ENCODE measurements at places on chromosomes 11 and 22. TPM values are rescaled to one million over a fixed set of nuclear protein-coding genes. Genes with fewer than 3 reads are reported as not detected.

Gene B3GAT1
- 0.50 TPM for total RNA-seq

Gene GAL3ST1
- not detected for total RNA-seq

Gene CRYBB3
- total RNA-seq: 0.38 TPM

Gene RBM4
- 138 TPM for total RNA-seq

Gene MYBPC3
- not detected for total RNA-seq

Gene SMTNL1
- total RNA-seq: not detected

Gene SLC17A6
- not detected for total RNA-seq

Gene NEFH
- total RNA-seq: 7.3 TPM

Gene CD6
- 638 TPM for total RNA-seq

Gene OR52I2
- not detected for total RNA-seq

Gene GPR83
- not detected for total RNA-seq

Gene LSP1
- 34.6 TPM for total RNA-seq

Gene TMA7B
- total RNA-seq: 0.92 TPM

Gene YPEL4
- 0.05 TPM for total RNA-seq

Gene POLA2
- 49.2 TPM for total RNA-seq

Gene FLRT1
- total RNA-seq: not detected

Gene SRRD
- 32.5 TPM for total RNA-seq

Gene MIOX
- not detected for total RNA-seq

DNA sequence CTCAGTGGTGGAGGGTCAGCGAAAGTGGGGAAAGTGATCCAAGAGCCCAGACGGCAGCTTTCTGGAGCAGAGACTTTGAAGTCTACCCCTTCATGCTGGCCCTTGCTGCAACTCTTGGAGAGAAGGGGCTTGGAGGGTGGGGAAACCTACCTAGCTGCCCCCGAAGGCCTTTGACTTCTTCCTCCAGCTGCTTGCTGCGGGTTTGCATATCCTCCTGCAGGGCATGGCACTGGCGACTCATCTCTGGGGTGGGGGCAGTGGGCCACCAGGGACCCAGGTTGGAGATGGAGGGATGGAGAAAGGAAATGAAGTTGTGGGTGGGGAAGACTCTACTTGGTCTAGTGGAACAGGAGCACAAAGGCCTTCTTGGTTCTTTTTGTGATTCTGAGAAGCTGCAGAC, 7.7 kb downstream of the NHERF4 start:
- no peak for DNase-seq

- no peak for DNase-seq
Measured at GRCh38 chr11:119592642-119593041, 136.4 kb downstream of the NECTIN1 start.

DNA sequence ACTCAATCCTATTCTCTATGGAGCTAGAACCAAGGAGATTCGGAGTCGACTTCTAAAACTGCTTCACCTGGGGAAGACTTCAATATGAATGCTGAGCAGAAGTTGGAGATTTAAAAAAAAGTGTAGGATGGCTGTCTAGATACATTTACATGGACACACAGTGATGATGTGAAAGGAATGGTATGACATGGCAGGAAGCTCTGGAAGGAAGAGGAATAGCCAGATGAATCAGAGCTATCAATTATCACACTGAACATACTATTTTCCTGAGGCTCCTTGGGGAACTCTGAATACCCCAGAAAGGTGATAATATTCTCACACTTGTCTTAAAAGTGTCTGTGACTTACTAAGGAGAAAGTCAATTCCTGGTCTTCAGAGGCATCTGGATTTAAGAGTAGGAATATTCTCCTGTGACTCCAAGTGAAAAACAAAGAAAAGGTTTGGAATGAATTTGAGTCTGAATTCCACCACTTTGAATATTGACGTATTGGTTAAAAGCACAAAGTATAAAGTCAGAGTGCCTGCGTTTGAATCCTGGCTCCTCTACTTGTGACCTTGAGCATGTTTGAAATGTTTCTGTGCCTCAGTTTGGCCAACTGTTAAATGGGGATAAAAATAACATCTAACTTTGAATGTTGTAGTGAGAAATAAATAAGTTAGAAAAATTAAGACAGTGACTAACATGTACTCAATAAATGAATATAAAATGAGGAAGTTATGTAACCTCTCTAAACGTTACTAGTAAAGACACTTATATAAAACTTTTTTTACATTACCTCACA, 1.3 kb downstream of the OR52D1 start:
- DNase-seq: no peak

- DNase-seq: no peak
Measured at GRCh38 chr11:73314117-73314961, 6.3 kb downstream of the ARHGEF17 start.

- no peak for DNase-seq
Measured at GRCh38 chr11:63802637-63803414, 10.4 kb upstream of the SPINDOC start.

DNA sequence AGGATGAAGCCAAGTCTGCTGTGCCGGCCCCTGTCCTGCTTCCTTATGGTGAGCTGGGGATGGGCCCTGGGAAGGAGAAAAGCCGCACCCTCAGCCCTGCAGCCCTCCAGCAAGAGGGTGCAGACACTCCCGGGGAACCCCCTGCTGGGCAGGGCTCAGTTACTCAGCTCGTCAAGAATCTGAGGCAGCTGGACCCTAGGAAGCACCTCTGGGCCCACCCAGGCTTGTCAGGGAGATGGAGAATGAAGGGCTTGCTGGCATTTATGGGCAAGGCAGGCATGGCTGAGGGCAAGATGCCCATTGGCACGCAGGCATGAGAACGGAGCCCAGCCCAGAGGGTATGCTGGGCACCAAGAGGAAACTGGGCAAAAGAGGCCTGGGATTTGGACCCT, 12.9 kb downstream of the RELT start:
- DNase-seq: no peak

- no peak for DNase-seq
Measured at GRCh38 chr11:86142170-86142569, 73.3 kb upstream of the PICALM start.

- DNase-seq: no peak
Measured at GRCh38 chr11:121465709-121466062, 12.9 kb upstream of the SORL1-AS1 start.

- no peak for DNase-seq
Measured at GRCh38 chr22:34502821-34503220, 563.1 kb upstream of the ISX start.

DNA sequence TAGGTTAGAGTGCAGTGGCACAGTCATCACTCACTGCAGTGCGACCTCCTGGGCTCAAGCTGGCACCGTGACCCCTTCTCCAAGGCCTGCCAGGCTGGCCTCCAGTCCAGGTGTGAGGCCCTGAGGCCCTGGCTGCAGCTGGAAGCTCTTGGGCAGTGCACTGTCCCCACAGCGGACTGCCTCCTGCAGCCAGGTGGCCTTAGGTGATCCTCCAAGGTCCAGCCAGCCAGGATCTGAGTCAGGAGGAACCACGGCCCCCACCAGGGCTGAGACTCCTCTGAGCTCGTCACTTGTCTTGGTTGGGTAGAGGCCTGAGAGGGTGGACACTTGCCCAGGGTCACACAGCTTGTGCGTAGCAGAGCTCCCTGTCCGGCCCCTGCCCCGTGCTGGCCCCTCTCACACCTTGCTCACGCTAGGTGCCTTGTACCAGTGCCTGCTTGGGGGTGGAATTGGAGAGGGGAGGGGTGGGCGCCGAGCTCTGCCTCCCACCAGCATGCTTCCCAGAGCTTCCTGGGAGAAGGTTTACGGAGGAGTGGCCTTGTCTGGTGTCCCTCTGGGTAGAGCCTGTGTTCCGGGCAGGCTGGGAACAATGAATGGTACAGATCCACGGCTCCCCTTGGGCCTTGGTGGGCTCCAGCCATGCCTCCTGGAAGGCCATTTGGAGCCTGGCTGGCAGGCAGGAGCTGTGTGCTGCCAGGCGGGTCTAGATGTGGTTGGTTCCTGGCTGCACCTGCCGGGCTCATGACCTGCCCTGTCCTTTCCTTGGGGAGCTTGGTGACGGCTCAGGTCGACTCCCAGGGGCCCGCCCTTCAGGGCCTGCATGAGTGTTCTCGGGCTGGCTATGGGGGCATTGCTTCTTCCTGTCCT, 20.6 kb downstream of the KCNQ1 start:
- no peak for DNase-seq

GRCh38 chr11:118437208-118438125, 1.2 kb downstream of the KMT2A start:
- DNase-seq: peak; percentile 21

GRCh38 chr11:118914987-118915386, 10.7 kb downstream of the BCL9L start:
- no peak for DNase-seq

- DNase-seq: no peak
Measured at GRCh38 chr22:23222033-23222792, 41.9 kb downstream of the BCR start.

- DNase-seq: no peak
Measured at GRCh38 chr22:37892566-37893335, 13.3 kb upstream of the MICALL1 start.

DNA sequence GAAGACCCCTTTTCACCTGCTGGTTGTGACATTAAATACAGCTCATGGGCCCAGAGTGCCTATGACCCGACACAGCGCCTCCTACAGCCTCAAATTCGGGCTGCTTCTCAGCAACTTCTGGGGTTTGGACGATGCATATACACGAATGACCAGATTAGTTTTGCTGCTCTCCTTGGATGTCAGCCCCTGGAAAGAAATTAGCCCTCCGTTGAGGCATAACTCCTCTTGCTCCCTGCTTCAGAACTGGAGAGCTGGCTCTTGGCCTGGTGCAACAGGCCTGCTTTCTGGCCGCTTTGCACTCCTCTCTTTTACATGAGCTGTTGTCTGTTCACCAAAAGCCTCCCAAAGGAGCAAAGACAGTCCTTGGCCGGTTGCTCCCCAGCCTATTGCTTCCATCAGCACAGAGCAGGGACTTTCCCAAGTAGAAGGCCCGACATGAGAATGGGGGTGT, 3.3 kb downstream of the TECTA start:
- DNase-seq: no peak

GRCh38 chr11:57363131-57364080, 17.5 kb downstream of the PRG3 start:
- no peak for DNase-seq

DNA sequence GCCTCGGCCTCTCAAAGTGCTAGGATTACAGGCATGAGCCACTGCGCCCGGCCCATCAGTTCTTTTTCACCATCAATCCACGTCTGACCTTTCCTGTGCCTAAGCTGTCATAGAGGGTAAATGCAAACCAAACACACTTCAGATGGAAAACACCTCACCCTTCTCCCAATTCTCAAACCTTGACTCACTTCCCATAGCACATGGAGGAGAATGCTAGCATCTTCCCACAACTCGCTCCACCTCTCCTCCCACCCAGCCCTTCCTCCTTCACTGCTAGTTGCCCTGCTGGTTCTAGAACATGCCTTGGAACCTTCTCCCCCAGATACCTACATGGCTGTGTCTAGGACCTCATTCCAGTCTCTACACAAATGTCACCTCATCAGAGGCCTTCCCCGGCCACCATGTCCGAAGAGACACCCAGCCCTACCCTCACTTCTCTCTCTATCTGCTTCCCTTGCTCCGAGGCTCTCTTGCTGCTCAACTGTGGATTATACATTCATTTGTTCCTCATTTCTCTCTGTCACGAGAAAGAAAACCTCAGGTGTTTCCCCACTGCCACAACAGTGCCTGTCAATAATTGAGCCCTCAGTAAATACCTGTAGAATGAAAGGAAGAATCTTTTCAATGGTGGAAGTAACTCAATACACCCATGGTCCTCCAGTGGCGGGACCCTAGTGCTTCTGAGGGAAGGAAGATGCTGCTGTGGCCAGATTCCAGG, 21.3 kb upstream of the NCF4 start:
- DNase-seq: no peak

GRCh38 chr11:83566950-83567349, 280.8 kb upstream of the CCDC90B start:
- no peak for DNase-seq

DNA sequence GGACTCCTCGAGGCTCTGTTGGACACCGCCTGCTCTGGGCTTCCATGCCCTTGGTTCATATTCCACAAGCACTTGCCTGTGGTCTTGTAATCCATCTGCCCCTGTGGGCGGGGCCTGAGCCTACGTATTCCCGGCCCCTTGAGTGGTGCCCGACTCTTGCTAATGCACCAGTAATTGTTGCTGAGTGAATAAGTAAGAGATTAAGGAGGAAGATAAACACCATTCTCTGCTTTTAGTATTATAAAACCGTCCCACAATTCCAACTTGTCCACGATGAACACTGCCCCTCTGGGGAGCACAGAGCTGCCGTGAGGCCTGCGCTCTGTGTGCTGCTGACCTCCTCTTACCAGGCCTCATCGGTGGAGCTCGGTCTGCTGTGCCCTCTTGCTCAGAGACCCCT, 50.3 kb downstream of the MICAL2 start:
- no peak for DNase-seq

DNA sequence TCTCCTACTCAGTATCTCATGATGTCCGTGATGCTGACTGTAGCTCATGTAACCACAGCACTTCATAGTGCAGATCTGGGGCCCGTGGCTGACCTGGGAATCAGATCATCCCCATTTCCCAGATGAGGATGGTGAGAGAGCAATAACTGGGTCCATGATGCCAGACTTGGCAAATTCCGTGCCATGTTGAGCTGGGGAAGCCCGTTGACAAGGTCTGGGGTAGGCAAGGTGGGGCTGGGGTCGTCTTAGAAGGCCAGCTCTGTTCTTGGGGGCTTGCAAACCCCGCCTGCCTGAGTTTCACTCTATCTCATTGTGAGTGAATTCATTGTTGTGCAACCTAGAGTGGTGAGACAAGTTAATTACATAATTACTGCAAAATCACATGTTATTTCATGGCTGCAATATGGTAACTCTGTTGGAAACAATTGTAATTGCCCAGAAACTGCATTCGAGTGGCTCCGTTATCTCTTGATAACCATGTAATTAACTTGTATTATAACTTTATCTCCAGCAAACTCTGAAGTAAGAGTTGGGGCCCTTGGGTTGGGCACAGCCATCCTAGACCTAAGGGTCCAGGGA, 41.7 kb downstream of the LMO1 start:
- no peak for DNase-seq

GRCh38 chr11:77269484-77270123, 31.9 kb downstream of the GDPD4 start:
- DNase-seq: no peak

- no peak for DNase-seq
Measured at GRCh38 chr22:35368386-35368785, 12.5 kb upstream of the HMOX1 start.

GRCh38 chr11:107682572-107682971, 29.3 kb downstream of the SLN start:
- DNase-seq: no peak

GRCh38 chr22:20636945-20637344, 129.5 kb downstream of the MED15 start:
- no peak for DNase-seq

GRCh38 chr11:297051-297585, 2.2 kb downstream of the IFITM5 start:
- DNase-seq: peak; percentile 4

GRCh38 chr11:122663056-122663740, 7.7 kb downstream of the UBASH3B start:
- no peak for DNase-seq

- DNase-seq: no peak
Measured at GRCh38 chr11:64344787-64345186, 4.8 kb downstream of the CCDC88B start.

GRCh38 chr11:122202951-122203456, 87.0 kb upstream of the BLID start:
- DNase-seq: peak; percentile 5

- no peak for DNase-seq
Measured at GRCh38 chr11:113160808-113161124, 153.6 kb upstream of the TTC12 start.
